RKO (cell line): ENCODE measurements at places on chromosomes 3 and 15.

GRCh38 chr3:41277790-41278465 is 78.6 kb downstream of the CTNNB1 start:
- no peak for DNase-seq

GRCh38 chr3:10417847-10418246 is 87.5 kb downstream of the ATP2B2 start:
- DNase-seq, result peak; percentile 49

DNA sequence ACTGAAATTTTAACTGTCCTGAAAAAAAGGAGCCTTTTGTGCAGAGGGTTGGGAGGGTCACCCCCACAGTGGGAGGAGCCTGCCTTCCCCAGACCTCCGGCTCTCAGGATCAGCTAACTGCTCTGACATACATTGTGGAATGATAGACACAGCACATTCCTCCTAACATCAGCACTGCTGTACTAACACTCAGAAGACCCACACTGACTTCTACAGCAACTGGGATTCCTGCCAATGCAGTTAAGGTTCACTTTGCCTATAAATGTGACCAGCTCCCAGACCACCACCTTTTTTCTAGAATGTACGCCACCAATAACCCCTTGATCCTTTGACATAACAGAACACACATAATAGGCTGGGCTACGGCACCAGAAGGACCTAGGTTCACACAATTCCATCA is 3.2 kb downstream of the CPEB1 start:
- no peak for DNase-seq

DNA sequence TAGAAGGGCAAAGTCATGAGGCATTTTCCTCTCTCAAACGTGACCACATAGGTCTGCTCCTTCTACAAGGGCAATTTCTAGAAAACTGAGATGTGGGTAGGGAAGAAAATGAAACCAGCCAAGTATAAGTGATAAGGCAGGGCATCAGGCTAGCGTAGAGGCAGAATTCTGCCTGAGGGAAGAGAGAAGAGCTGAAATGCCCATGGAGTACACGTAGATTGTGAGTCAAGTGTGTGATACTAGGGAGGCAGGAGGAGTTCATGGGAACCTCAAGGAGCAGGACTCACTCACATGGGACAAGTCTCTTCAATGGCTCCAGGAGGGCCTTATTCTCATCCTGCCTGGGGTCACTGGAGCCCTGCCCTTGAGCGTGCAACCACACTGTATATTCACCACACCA is 34.9 kb upstream of the PPP4R2 start:
- no peak for DNase-seq

- no peak for DNase-seq
Observed at GRCh38 chr3:95197661-95198060, 1134.8 kb downstream of the NSUN3 start.

- no peak for DNase-seq
Observed at GRCh38 chr3:147034359-147034758, 372.0 kb downstream of the ZIC4 start.

DNA sequence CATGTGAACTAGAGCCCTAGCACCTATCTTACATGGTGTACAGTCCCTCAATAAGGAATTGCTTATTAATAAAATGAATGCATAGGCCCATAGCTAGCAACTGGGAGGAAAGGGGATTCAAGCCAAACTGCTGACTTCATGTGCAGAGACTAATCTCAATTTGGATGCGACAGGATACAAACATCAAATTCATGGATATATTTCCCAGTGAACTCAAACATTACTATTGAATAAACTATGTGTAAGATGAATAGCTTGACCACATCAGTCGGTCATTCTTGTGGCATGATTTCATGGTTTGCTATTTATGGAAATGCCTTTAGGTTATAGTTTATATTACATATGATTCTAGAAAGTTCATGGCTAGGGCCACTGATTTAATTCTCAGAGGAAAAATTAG is 268.6 kb upstream of the SLITRK3 start:
- DNase-seq, result peak; percentile 54

DNA sequence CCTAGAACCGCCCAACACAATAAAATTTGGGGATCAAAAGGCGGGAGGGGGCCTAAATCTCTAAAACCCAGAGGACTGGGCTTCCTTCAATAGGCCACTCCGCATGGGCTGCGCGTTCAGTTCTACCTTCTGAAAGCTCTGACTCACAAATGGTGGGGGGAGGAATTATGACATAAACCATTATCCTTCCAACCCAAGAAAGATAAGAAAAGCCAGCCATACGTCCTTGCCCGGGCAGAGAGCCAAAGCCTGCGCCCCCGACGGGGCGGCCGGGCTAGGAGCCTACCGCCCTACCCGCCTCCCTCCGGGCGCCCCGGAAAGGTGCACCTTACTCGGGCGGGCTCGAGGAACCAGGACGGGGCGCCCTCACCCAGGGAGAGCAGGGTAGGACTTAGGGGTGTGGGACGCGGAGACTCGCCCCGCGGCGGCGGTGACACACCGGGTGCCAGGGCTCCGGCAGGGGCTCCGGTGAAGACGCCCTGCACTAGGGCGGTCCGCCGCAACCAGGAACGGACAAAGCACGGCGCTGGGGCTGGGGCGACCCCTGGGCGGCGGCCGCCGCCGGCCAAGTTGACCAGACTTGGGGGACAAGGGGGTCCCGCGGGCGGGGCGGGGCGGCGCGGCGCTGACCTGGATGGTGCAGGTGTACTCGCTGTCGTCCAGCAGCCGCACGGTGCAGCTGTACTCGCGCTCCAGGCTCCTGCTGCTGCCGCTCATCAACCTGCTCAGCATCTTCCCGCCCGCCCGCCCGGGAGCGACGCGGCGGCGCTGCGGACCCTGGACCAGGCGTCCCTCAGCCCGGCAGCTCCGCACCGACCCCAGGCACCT is 534 bp downstream of the FRMD5 start:
- peak; percentile 87 for DNase-seq

DNA sequence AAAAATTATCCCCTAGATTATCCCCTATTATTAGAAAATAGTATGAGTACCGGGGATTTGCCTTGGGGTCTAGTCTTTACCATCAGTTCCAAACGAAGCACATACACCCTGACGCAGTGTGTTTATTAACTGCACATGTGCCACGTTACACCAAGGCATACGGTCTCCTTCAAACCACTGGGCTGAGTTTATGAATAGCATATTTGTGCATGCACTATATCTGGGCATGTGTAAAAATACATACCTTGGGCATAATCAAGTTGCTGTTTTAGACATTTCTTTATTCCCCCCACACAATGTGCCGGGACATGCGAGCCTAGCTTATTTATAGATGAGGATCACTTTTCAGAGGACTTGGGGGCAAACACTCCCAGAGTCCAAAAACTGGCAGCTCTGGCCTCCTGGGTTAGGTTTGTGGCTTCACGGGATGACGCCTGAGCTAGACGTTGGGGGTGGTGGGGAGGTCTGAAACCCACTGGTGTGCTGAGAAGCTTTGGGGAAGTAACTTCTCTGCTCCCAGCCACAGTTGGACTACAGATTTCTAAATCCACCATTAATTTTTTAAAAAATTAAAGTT is 16.2 kb downstream of the IGDCC4 start:
- no peak for DNase-seq

DNA sequence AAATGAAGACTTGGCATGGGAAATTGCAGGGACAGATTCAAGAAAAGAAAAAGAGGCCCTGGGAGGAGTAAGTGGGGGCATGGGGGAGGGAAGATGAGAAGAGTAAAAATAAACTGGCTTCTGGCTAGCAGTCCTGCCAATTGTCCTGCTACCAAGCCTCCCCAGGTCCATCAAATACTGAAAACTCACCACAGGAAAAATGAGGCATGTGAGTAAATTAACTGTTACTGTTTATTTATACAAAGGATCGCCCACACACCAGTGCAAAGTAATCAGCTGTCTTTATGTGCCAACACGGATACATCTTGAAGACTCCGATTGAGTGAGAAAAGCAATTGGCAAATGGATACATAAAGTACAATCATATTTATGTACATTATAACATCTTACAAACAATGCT is 10.7 kb upstream of the KLHL25 start:
- DNase-seq, result no peak

DNA sequence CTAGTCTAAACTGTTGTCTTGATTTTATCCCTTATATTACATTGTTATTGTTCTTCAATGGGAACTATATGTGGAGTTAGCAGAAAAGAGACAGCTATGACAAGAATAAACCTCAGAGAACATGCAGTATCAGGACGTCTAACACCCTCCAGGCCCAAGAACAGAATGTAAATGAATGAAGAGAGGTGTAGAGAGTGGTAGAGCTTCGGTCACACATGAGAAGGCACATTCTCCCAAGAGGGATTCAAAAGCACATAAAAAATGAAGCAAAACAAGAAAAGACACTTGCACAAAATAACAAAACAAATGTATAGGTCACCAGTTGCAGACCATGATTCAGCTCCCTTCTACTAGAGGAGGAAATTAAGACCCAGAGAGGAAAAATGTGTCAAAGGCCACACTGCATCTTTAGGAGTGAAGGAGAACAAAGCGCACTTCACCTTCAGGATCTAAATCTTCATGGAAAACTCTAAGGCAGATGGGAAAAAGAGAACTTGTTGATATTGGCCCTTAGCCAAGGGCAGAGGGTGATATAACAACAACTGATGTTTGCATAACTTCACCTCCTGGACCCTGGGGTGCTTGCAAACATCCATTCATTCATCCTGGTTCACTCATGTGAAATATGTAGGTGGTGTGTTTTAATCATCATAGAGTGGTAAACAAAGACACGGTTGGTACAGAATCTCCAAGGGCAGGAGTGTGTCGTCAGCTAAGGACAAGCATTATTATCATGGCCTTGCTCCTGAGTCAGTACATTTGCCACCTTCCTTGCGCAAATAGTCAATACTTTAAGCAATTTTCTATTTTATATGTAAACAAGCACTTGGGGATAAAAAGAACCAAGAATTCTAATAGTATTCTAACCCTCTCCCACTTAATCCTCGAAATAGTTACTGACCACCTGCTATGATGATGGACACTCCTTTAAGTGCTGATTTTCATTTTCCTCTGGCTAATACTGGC is 8.8 kb downstream of the NEK10 start:
- no peak for DNase-seq

GRCh38 chr3:157464321-157464720 is 27.7 kb downstream of the PTX3 start:
- DNase-seq, result no peak

- DNase-seq, result no peak
Observed at GRCh38 chr3:29329986-29330890, 49.4 kb downstream of the RBMS3 start.

DNA sequence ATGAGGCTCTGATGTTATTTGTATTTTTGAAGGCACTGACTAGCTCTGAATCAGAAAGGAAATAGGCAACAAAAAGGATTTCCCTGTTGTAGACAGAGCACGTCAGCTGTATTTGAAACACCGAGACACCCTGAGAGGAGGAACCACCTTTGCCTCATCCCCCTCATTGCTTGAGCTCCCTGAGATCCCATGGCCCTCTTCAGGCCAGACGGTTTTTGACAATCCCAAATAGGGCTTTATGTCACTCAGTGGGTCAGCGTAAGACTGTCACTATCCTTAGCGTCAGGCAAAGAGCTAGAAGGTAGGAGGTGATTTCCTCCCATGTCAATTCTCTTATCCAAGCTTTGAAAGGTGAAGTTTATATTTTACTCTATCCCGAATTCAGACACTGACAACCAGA is 254.3 kb downstream of the ZNF621 start:
- DNase-seq, result no peak

GRCh38 chr15:59994888-59995557 is 9.1 kb upstream of the FOXB1 start:
- no peak for DNase-seq

DNA sequence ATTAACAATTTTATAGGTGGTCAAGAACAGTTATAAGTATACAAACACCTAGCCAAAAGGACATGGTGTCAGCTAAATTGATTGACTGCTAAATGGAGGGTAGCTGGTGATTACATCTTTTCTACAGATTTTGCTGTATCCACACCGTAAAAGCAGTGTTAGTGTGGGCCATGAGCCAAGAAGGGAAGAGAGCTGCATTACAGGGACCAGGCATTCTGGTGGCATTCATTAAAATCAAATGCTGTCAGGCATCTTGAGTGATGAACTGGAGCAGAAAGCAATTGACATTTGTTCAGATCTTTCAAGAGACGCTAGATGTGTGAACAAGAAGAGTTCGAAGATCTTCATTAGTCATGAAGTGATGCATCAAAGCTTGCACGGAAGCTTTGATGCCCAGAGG is 177.9 kb downstream of the ARPP21 start:
- DNase-seq, result no peak
